SK-N-DZ (cell line): ENCODE measurements at places on chromosomes 11 and 22.

- DNase-seq, result no peak
Measured at GRCh38 chr22:20430720-20431510, 6.7 kb downstream of the SCARF2 start.

- DNase-seq, result no peak
Measured at GRCh38 chr11:118649941-118650340, 29.5 kb downstream of the TREH start.

GRCh38 chr22:27663812-27664211 lies 137.7 kb downstream of the MN1 start:
- no peak for DNase-seq

DNA sequence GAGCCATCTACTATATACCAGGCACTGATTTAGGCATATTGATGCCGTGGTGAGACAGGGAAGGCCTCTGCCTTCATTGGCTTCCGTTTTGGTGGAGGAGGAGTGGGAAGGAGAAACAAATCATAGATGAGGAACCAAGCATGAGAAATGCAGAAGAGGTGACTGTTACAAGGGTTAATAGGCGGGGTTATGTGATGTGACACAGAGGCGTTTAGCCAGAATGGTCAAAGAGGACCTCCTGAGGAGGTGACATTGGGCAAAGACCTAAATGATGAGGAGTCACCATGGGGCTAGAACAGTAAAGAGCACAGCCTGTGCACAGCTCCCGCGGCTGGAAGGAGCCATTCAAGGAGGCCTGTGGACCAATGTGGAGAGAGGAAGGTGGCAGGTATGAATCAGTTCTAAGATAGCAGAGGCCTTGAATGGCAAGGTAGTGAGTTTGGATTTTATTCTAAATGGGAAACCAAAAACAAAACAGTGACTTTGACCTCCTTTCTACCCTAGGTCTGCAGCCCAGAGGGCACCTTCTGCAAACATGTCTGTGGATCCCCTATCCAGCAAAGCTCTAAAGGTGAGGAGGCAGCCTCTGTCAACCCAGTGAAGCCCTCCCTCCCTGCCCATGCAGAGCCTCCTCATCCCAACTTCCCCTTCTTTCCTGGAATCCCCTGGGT lies 11.7 kb downstream of the MAFF start:
- no peak for DNase-seq

GRCh38 chr11:82767123-82767522 lies 33.5 kb upstream of the FAM181B start:
- DNase-seq, result no peak

- no peak for DNase-seq
Measured at GRCh38 chr11:118705111-118705741, 25.8 kb upstream of the TREH start.

GRCh38 chr11:102316346-102316904 lies 859 bp upstream of the BIRC3 start:
- DNase-seq, result peak; percentile 17

DNA sequence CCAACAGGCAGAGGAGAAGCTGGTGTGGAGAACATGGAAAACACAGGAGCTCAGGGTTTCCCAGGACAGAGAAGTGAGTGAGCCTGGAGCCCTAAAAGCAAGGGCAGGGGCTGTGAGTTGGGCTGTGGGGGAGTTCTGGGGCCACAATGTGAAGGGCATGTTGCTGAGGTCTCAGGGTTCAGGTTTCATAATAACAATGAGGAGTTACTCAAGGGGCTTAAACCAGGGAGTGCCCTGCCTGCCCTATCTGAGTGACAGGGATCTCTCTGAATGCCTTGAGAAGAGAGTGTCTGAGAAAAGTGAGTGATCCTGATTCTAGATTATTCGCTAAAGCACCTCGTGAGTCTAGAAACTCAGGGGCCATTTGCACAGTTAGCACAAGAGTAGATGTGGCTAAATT lies 129.6 kb downstream of the VPREB1 start:
- DNase-seq, result no peak

DNA sequence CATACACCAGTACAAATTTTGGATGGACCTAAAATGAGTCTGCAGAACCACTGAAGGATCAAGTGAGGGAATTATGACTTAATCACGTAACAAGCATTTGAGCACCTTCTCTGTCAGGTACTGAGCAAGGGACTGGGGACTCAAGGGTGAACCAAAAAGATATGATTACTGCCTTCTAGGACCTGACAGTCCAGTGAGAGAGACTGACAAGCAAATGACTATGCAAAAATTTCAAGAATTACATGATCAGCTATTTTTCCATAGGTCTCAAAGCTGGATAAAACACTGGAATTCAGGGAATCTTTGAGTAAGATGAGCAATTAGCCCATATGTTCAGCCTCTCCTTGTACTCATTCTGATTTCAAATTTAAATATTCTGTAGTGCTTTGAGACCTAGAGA lies 5.2 kb upstream of the STT3A start:
- DNase-seq, result no peak

GRCh38 chr11:22681281-22681812 lies 14.9 kb downstream of the GAS2 start:
- DNase-seq, result no peak

DNA sequence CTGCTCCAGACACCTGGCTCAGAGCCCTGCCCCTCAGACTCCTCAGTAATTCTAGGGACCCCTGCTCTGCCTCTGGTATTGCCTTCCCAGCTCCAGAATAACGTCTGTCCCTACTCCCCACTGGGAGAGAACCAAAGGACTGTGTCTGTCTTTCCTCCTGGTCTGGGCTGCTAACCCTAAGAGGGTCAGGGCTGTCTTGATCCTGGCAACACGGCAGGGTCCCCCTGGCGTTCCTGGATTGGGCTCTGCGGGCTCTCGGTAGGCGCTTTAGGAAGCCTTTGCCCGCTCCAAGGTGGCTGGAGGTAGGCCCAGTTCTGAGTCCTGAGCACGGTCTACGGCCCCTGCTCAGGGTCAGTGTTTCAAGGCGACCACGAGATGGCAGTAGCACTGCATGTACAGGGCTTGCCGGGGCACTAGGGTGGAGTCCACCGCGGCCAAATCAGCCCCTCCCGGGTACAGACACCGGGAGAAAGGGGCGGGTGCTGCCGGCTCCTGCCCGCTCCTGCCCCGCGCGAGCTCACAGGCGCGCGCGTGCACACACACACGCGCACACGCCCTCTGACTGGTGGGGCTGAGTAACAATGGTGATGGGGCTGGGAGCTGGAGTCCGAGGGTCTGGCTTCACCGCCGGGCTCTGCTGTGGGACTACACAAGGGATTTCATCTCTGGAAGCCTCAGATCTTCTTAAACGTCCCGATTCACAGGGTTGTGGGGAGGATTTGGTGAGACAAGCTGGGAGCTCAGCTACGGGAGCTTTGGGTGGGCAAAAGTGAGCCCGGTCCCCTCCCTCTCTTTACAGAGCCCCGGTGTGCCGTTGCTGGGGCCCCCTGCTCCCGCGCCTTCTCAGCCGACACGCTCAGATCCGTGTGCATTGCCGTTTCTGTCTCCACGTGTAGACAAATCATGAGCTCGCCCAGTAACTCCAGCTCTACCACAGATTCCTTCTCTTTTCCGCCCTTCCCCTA lies 30.1 kb upstream of the HMOX1 start:
- peak; percentile 90 for DNase-seq

GRCh38 chr11:75481223-75481921 lies 44.4 kb downstream of the GDPD5 start:
- no peak for DNase-seq

DNA sequence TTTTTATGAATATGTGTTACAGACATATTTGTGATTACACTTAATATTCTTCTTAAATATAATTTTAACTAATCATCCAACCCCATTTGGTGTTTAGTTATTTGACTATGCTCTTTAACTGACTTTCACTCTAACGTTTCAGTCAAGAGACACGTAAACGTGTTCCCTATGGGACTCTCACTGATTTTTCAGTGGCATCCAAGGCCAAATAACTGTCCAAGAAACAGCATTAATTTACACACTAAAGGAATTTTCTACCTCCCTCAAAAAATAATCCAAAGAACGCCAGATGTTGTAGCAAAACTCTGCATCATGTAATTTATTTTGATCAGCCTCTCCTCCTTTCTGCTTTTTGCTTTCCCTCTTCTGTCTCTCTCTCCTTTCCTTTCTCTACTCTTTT lies 44.0 kb upstream of the NOX4 start:
- no peak for DNase-seq

- DNase-seq, result no peak
Measured at GRCh38 chr11:130156108-130157022, 3.2 kb upstream of the ST14 start.

DNA sequence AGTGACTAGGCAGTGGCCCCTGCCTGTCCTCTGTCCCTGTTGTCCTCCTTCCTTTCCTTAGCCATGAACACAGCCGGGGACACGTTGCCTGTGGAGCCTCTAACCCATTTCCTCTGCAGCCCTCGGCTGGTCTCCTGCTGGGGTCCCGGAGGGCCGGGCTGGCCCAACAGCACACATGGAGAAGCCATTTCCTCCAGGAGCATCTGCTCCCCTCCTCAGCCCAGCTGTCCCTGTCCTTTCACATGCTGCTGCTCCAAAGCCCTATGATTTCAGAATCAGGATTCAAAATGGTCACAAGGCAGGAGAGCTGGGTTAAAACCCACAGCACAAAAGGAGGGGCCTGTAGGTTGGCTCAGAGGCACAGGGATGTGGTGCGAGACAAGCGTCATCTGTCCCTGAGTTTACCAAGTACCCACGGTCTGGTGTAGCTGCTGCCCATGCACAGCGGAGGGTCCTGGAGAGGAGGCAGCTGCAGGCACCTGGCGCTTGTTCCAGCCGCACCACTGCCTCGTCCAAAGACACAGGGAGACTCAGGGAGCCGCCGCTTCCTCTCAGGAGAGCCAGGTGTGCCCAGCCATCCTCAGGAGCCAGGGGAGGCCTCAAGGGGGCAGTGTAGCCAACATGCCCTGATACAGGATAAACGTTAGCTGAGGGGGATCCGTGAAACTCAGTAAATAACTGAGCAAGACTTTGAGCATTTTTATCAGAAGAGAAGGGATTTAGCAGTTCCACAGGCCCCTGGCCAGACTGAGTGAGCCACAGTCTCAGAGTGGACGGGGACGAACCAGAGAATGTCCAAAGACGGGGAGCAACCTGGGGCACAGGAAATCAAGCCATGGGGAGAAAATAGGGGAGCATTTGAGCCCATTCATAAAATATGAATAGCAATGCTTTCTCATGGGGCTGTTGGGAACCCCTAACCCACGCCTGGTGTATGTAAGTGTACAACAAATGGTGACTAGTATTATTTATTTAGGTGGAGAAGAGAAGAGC lies 3.9 kb upstream of the VSIG10L2 start:
- peak; percentile 55 for DNase-seq

GRCh38 chr11:65280646-65281045 lies 18.9 kb downstream of the POLA2 start:
- DNase-seq, result no peak

GRCh38 chr11:96783311-96783710 lies 393.5 kb downstream of the JRKL start:
- no peak for DNase-seq

GRCh38 chr22:23066200-23067022 lies 3.9 kb upstream of the GNAZ start:
- no peak for DNase-seq

- DNase-seq, result no peak
Measured at GRCh38 chr11:8071616-8072581, 9.1 kb upstream of the TUB start.

DNA sequence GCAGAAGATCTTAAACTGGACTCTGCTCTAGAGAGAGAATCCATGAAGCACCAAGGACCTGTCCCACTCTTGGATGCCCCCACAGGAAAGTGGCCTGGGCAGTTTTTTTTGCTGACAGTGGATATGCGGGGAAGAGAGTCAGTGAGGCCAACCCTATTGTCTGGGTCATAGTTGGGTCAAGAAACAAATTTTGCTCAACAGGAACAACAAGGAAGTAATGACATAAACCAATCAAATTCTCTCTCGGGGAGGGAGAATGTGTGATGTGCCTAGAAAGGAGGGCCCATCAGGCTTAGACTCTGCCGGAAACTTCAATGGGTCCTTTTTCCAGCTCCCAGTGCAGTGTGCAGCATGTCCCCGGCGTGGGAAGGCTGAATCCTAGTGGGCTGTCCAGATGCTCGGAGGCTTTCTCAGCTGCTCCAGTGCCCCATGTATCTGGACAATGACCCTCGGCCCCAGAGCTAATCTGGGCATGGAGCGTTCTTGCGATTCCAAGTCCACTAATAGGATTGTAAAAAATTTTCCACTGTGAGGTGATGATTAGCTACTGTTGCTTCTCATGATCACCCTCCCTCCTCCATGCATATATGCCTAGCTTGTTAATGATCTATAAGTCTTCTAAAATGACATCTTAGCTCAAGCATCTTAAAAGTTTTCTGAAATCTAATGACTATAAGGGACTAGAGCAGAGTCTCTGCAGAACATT lies 101.0 kb downstream of the SNX19 start:
- no peak for DNase-seq

- no peak for DNase-seq
Measured at GRCh38 chr11:124865902-124866851, 945 bp downstream of the ROBO3 start.
